T follicular helper cell (primary cell): ENCODE measurements at places on chromosomes 6 and 20.

- no peak for DNase-seq
Measured at GRCh38 chr6:139355172-139355571, 19.3 kb downstream of the CITED2 start.

DNA sequence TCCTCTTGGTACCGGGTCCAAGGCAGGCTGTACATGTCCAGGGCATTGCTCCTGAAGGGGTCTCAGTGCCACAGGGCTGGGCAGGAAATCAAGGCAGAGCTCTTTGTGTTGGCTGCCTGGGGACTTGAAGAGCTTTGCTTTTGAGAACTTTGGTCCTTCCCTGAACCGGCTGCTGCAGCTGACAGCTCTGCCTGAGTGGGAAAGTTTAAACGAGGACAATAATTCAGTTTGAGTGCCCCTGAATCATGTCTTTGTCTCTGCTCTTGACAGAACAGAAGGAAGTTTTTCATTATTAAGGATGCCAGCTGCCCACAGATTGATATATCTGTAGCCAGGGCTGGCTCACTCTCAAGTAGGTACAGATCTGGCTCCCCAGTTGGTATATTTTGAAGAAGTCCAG lies 56.1 kb downstream of the ANKRD6 start:
- no peak for DNase-seq

- DNase-seq, result no peak
Measured at GRCh38 chr20:43900496-43900895, 14.2 kb upstream of the TOX2 start.

GRCh38 chr20:38730989-38731737 lies 6.9 kb downstream of the SLC32A1 start:
- peak; percentile 63 for DNase-seq
